Activated CD4-positive, alpha-beta memory T cell treated with anti-CD3 and anti-CD28 coated beads, Interleukin-2, amount 10 ng/mL, durations not matched to agents 7 days and 5 days (primary cell): ENCODE measurements at places on chromosomes 2 and 18. TPM values are rescaled to one million over a fixed set of nuclear protein-coding genes. Genes with fewer than 3 reads are reported as not detected.
A peak's percentile ranks its signal among the peaks of the same experiment; 100 is the strongest.

DNA sequence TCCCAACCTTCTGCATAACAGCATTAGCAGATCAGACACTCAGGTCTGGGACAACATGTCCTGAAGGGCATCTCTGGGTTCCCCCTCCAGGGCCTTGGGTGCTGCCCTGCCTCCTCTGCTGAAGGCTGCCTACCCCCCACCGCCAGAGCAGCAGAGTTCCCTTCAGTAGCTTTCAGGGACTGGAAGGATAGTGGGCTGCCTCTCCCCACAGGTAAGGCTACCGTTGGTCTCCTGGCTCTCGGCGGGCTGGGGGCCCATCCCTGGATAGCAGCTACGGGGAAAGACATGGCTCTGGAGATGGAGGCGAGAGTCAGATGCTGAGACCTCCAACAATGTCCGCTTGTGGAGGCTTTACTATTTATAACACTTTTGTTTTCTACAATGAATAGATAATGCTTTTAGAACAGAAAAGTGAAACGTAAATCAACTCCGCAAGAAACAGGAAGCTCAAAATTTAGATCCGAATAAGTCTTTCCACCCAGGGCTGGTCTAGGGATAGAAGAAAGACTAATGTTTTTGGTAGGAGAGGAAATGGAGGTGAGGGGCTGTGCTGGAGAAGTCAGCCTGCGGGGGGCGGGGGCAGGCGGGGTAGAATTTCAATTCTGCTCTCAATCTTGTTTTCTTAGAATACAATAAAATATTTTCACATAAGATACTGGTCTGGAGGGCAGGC lies 58.4 kb downstream of the ARL4C start:
- H3K27me3 ChIP-seq, result no peaks in the 10 kb centered on the region
- no peak overlapping the region for H3K4me3 ChIP-seq
- no peak overlapping the region for H3K27ac ChIP-seq
- peaks cover 11% of the 10 kb centered on the region for H3K36me3 ChIP-seq

GRCh38 chr2:184566716-184567115 lies 31.6 kb upstream of the ZNF804A start:
- H3K4me3 ChIP-seq, result no peak overlapping the region
- no peaks in the 10 kb centered on the region for H3K4me1 ChIP-seq
- H3K36me3 ChIP-seq, result no peaks in the 10 kb centered on the region
- no peaks in the 10 kb centered on the region for H3K27me3 ChIP-seq
- H3K27ac ChIP-seq, result no peak overlapping the region

DNA sequence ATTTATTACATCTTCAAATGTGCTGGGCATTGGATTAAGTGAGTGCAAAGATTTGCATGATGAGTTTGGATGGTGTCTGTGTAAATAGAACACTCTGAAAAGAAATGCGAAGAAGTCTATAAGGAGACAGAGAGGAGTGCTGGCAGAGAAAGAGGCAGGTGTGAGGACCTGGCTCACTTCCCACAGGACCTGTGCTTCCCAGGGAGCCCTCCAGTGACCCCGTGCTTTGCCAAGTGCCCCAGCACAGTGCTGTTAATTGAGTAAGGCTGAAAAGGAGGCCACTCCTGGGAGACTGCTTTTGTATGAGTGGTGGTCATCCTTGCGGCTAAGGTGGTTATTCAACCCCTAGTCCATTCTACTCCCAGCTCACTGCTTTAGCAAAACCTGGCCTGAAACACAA lies 230.8 kb downstream of the OSR1 start:
- no peaks in the 10 kb centered on the region for H3K4me1 ChIP-seq
- DNase-seq, result no peak
- no peak overlapping the region for H3K27ac ChIP-seq

GRCh38 chr18:59400407-59400806 lies 41.3 kb upstream of the LMAN1 start:
- no peaks in the 10 kb centered on the region for H3K36me3 ChIP-seq
- no peak for DNase-seq
- peaks cover 9% of the 10 kb centered on the region for H3K27me3 ChIP-seq
- H3K4me3 ChIP-seq, result no peak overlapping the region

DNA sequence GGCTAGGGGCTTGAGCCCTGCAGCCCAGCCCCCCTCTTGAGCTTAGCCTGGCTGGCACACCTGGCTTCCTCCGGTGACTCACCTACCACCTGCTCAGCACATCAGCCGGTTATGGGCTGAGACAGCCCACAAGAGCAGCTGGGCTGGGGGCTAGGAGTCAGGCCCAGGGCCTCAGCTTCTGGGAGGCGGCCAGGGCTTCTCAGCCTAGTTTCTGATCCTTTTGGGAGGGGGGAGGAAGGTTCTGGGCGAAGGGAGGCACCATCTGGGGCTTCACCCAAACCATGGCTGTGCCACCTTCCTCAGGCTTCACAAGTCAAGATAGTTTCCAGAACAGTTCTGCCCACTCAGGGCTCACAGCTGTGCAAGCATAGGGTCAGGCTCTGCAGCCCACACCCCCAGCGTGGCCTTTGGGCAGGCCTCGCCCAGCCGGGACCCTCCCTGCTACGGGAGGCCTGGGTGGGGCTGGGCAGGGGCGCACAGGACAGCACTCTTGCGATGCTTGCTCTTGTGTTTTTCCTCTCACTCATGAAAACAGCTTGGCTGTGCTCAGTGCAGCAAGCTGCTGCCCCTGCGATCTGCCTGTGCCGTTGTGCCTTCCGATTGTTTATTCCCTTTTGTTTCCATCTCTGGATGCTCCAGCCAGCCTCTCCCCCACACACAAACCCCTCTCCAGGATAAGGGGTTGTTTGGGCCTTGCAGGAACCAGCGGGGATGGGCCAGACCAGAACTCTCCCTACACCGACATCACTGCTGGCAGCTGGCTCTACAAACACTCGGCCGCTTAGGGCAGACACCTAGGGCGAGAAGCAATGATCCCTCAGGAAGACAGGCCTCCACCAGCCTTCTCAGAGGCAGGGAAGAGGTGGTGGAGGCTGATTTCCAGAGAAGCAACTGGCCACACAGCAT lies 26.1 kb upstream of the SEMA4C start:
- peak overlapping the region; percentile 24 for H3K27ac ChIP-seq
- H3K27me3 ChIP-seq, result no peaks in the 10 kb centered on the region
- no peak overlapping the region for H3K4me3 ChIP-seq
- DNase-seq, result no peak

DNA sequence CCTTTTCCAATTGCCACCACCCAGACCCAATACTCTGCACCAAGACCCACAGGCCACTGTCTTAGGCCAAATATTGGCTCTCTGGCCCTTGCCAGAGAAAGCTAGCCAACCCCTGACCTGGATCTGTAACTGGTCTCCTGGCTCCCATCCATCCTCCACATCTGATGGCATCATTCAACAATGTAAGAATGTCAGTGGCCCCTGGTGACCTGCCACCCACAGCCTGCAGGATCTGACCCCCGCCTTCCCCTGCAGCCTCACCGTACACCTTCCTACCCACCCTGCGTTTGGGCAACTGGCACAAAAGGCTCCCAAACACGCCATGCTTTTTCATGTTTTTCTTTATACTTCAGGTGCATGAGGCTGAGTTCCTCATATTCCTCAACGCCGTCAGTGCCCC lies 60.0 kb upstream of the ASAP2 start:
- peaks cover 7% of the 10 kb centered on the region for H3K27me3 ChIP-seq
- H3K4me3 ChIP-seq, result no peak overlapping the region
- peaks cover 3% of the 10 kb centered on the region for H3K4me1 ChIP-seq

GRCh38 chr2:129936334-129936934 lies 43.0 kb upstream of the RAB6C start:
- H3K36me3 ChIP-seq, result no peaks in the 10 kb centered on the region
- no peak overlapping the region for H3K4me3 ChIP-seq
- no peaks in the 10 kb centered on the region for H3K4me1 ChIP-seq
- H3K27me3 ChIP-seq, result peaks cover 29% of the 10 kb centered on the region
- H3K27ac ChIP-seq, result no peak overlapping the region
- DNase-seq, result no peak

GRCh38 chr2:23850564-23851256 lies 76.2 kb downstream of the ATAD2B start:
- no peak overlapping the region for H3K4me3 ChIP-seq
- H3K27ac ChIP-seq, result no peak overlapping the region
- H3K36me3 ChIP-seq, result peaks cover 3% of the 10 kb centered on the region
- H3K4me1 ChIP-seq, result no peaks in the 10 kb centered on the region
- no peak for DNase-seq

DNA sequence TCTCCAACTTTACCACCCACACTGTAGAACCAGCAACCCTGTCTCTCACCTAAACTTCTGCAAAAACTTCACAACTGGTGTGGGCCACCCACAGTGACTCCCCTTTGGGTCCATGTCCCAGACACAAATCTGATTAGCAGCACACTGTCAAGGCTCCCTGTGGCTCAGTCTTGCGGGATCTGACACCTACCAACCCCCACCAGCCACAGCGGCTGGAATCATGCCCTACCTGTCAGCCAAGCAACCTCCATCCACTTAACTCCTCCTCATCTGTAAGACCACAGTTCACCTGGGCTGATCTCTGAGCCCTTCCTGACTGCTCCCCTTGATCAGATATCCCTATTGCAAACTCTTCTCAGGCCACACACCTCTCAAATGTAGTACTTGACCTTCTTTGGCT lies 14.6 kb downstream of the TCF4 start:
- no peaks in the 10 kb centered on the region for H3K4me1 ChIP-seq
- DNase-seq, result no peak
- no peaks in the 10 kb centered on the region for H3K27me3 ChIP-seq
- H3K36me3 ChIP-seq, result no peaks in the 10 kb centered on the region

- DNase-seq, result no peak
- no peak overlapping the region for H3K4me3 ChIP-seq
- no peaks in the 10 kb centered on the region for H3K27me3 ChIP-seq
- no peak overlapping the region for H3K27ac ChIP-seq
- H3K36me3 ChIP-seq, result peaks cover 22% of the 10 kb centered on the region
These were observed 89.7 kb downstream of the EIPR1 start for GRCh38 chr2:3287896-3288295.

DNA sequence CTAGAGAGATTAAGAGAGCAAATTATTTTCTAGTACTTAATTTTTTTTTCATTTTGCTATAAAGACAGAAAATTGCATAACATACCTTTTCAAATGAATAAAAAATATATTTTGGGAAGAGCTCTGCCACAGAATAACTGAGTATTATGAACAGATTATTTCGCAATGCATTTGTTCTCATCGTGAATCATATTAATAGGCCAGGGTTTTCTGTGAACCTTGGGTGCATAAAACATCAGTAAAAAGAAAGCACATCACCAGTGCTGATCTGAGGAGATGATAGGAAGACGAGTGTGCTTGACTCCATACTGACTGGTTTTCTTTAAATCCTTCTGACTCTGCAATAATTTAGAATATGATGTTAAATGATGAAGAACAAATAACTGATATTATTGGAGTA lies 409.1 kb downstream of the CPS1 start:
- no peak overlapping the region for H3K27ac ChIP-seq
- no peak overlapping the region for H3K4me3 ChIP-seq
- no peaks in the 10 kb centered on the region for H3K4me1 ChIP-seq

- H3K4me3 ChIP-seq, result no peak overlapping the region
- no peaks in the 10 kb centered on the region for H3K36me3 ChIP-seq
- H3K27ac ChIP-seq, result no peak overlapping the region
- no peak for DNase-seq
- H3K4me1 ChIP-seq, result no peaks in the 10 kb centered on the region
- H3K27me3 ChIP-seq, result peaks cover 16% of the 10 kb centered on the region
These were observed 122.3 kb upstream of the SIX2 start for GRCh38 chr2:45131587-45131986.

- H3K4me1 ChIP-seq, result peaks cover 13% of the 10 kb centered on the region
- no peak overlapping the region for H3K27ac ChIP-seq
- no peak overlapping the region for H3K4me3 ChIP-seq
These were observed 2.2 kb downstream of the TMEM178A start for GRCh38 chr2:39667886-39668276.

DNA sequence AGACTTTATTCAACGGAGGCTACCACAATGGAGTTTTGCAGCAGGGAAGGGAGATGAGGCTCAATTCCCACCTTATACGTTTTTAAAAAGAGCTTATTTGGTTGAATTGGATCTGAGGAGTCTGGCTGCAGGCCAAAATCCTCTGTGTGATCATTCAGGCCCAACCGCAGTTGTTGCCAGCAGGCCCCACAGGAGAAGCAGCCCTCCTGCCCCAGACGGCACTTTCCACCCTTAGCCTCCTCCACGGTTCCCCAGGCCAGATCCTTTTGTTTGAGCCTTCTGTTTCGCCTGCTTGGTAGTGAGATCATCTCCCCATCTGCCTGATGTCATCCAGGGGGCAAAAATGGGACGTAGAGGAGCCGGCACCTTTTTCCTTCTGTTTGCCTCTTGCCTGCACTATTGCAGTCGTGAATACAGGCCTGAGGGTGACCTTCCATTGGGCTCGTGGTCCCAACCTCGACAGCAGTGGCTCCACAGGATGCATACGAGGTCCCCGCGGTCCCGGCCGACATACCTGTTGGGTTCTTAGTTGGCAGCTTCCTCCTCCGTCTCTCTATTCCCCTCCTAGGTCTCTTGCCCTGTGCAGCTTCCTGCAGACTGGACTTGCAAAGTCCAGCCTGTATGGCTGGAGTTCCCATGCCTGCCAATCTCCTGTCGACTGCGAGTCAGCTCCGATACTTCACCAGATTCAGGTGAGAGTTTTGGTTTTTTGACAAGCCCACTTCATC lies 9.3 kb upstream of the GPR35 start:
- H3K4me3 ChIP-seq, result no peak overlapping the region
- no peak overlapping the region for H3K27ac ChIP-seq
- no peaks in the 10 kb centered on the region for H3K27me3 ChIP-seq
- no peak for DNase-seq
- H3K4me1 ChIP-seq, result peaks cover 29% of the 10 kb centered on the region

DNA sequence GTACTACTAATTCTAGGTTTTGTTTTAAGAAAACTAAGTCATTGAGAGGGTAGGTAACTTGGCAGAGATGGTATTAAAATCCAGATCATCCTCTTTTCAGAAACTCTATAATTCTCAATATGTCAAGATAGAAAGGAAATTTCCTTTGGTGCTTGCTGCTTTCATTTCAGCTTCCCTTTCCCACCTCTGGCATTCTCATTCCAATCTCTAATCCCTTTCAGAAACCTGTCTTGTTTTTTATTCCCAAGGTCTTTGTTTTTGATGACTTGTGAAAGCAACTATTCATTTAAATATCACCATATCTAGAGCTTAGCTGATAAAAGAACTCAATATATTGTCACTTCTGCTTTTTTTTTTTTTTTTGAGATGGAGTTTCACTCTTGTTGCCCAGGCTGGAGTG lies 242.8 kb upstream of the LRRTM1 start:
- H3K4me3 ChIP-seq, result no peak overlapping the region
- H3K27ac ChIP-seq, result no peak overlapping the region
- no peak for DNase-seq
- H3K4me1 ChIP-seq, result no peaks in the 10 kb centered on the region

GRCh38 chr2:8168022-8168717 lies 513.7 kb upstream of the ID2 start:
- H3K36me3 ChIP-seq, result peaks cover 6% of the 10 kb centered on the region
- no peak overlapping the region for H3K27ac ChIP-seq
- H3K4me3 ChIP-seq, result no peak overlapping the region
- peaks cover 2% of the 10 kb centered on the region for H3K27me3 ChIP-seq

The TMEM198 gene
- total RNA-seq, result 0.95 TPM

The OTX1 gene
- total RNA-seq, result 0.08 TPM

The PHOSPHO2 gene
- total RNA-seq, result 2.8 TPM

The LIPG gene
- total RNA-seq, result not detected

The DGKD gene
- total RNA-seq, result 78.3 TPM

The ARID5A gene
- total RNA-seq, result 80.0 TPM

The ASPRV1 gene
- 0.98 TPM for total RNA-seq

The ZNF512 gene
- total RNA-seq, result 31.4 TPM

The RNF144A gene
- 21.0 TPM for total RNA-seq

The IL18RAP gene
- 9.6 TPM for total RNA-seq

The REG3G gene
- total RNA-seq, result not detected
